ENCODE measurements at places on chromosomes 7 and 10.

- H3K27ac ChIP-seq, result no peak overlapping the region
- DNase-seq, result no peak
- no peaks in the 10 kb centered on the region for H3K36me3 ChIP-seq
- H3K4me1 ChIP-seq, result no peaks in the 10 kb centered on the region
These were observed 4.8 kb downstream of the EPHB4 start for GRCh38 chr7:100822236-100823139.

DNA sequence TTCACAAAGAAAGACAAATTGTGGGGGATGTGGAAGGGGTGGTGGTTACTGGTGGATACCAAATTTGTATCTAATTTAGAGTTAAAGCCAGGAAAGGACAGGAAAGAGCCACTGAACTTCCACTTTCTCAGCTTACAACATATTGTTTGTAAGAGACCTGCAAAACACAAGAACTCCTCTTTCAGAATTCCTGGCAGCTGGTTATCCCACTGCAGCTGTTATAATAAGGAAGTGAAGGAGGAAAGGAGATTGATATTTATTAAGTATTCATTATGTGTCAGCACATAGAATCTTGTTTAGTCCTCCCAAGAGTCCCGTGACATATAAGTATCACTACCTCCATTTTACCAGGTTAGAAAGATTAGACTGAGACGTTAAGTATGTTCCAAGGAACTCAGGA lies 481.7 kb downstream of the PHTF2 start:
- H3K27me3 ChIP-seq, result no peaks in the 10 kb centered on the region
- no peaks in the 10 kb centered on the region for H3K36me3 ChIP-seq
- no peak for DNase-seq

- no peak overlapping the region for H3K4me3 ChIP-seq
- H3K27me3 ChIP-seq, result no peaks in the 10 kb centered on the region
- DNase-seq, result no peak
- H3K27ac ChIP-seq, result no peak overlapping the region
These were observed 176.2 kb downstream of the PRKAG2 start for GRCh38 chr7:151700586-151701165.

DNA sequence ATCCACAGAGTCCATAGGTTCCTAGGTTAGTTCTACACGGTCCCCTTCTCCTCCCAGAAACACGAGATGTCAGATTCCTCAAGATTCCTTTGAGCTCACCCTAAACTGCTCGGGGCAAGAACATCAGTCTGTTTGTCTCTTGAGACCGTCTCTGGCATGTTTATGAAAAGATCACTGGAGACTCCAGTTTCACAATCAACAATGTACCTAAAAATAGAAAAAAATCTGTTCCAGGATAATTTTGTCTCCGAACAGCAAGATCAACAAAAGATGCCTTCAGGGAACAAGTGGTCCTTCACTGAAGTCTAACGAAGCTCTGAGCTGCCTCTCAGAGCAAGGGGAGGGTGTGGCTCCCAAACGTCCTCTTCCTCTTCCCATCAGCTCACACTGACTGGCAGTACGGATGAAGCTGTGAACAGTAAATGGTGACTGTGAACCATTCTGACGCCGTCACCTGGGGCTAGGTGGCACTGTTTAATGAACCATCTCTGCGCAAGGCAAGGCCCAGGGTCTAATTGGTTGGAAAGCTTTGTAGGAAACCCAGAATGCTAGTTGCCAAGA lies 156.2 kb upstream of the LYZL1 start:
- H3K4me1 ChIP-seq, result no peaks in the 10 kb centered on the region
- H3K4me3 ChIP-seq, result no peak overlapping the region
- H3K36me3 ChIP-seq, result no peaks in the 10 kb centered on the region
- H3K27ac ChIP-seq, result no peak overlapping the region
